ENCODE measurements at places on chromosomes 12 and 14.

DNA sequence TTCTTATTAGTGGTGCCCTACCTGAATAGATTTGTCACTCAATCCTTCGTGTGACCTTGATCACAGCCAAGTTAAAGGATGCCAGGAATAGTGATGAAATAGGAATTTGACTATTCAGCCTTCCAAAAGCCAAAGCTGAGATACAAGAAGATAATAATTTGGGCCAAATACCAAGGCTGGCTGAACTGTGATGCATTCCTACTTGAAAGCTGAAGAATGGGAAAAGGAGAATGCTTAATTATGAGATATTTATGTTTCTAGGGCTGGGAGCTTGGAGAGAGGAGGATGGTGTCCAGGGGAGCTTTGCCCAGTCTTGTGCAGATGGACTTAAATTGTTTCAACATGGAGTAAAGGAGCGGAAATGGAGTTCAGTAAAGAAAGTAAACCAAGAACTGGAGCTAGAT, 5.2 kb downstream of the RNASE7 start:
- DNase-seq = no peak

DNA sequence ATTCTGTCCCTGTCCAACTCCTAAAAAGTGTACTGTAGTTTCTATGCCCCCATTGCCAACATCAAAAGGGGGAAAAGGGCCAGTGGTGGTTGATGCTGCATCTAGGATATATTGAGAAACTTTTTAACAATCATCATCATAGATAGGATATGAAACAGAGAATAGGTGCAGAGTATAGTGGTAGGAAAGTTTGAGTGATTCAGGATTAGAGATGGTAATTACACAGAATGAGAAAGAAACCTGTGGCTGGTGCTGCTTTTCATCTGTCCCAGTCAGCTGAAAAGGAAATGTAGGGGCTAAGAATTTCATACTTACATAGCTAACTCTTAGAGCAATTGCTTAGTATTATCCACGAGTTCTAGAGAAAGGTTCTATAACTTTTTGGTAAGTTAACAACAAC, 67.6 kb downstream of the GTF2A1 start:
- peak; percentile 25 for DNase-seq

DNA sequence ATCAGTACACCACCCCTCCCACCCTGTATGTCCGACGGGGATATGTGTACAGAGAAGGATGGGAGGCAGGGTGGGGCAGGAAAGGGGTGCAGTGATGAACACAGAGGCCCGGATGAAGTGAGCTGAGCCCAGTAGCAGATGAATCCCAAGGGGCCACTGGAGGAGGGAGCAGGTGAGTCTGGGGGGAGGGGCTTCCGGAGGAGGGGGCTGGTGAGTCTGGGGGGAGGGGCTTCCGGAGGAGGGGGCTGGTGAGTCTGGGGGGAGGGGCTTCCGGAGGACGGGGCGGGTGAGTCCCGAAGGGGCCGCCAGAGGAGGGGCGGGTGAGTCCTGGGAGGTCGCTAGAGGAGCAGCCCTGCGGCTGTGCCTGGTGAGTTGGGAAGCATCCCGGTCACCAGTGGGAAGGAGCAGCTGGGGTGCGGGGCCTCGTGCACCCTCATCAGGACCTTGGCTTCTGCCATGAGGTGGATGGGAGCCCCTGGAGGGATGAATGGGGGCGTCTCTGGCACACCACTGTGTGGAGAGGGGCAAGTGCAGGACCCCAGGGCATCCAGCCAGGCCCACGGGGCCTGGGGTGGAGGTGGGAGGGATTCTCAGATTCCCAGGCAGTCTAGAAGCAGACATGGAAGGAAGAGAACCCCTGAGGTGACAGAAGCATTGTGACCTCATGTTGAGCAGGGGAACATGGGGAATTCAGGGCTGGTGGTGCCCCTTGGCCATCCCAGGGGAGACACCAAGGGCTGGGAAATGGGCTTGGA, 14.0 kb downstream of the BEGAIN start:
- no peak for DNase-seq

GRCh38 chr14:74160763-74161162, 76.0 kb downstream of the LIN52 start:
- DNase-seq = no peak

- no peak for DNase-seq
These were observed 109.2 kb downstream of the EFCAB11 start for GRCh38 chr14:89845346-89845745.

DNA sequence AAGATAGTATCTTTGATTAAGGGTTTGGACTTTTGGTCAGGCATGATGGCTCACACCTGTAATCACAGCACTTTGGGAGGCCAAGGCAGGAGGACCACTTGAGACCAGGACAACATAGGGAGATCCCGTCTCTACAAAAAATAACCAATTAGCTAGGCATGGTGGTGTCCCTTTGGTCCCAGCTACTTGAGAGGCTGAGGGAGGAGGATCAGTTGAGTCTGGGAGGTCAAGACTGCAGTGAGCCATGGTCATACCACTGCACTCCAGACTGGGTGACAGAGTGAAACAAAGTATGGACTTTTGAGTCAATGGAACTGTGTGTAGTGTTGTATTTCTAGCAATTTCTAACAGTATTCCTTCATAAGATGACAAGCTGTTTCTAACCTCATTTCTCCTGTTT, 38.7 kb upstream of the CCDC88C start:
- no peak for DNase-seq

- no peak for DNase-seq
These were observed 281.2 kb downstream of the PAWR start for GRCh38 chr12:79409562-79409961.

GRCh38 chr12:1922075-1922709, 3.7 kb upstream of the CACNA2D4 start:
- DNase-seq = peak; percentile 28

- no peak for DNase-seq
These were observed 24.2 kb upstream of the STXBP6 start for GRCh38 chr14:25074099-25074685.

- DNase-seq = no peak
These were observed 24.1 kb downstream of the TTC8 start for GRCh38 chr14:88848571-88848970.

- DNase-seq = no peak
These were observed 27.7 kb upstream of the CALM1 start for GRCh38 chr14:90368946-90369721.

- peak; percentile 34 for DNase-seq
These were observed 871 bp upstream of the COQ5 start for GRCh38 chr12:120529641-120530417.

DNA sequence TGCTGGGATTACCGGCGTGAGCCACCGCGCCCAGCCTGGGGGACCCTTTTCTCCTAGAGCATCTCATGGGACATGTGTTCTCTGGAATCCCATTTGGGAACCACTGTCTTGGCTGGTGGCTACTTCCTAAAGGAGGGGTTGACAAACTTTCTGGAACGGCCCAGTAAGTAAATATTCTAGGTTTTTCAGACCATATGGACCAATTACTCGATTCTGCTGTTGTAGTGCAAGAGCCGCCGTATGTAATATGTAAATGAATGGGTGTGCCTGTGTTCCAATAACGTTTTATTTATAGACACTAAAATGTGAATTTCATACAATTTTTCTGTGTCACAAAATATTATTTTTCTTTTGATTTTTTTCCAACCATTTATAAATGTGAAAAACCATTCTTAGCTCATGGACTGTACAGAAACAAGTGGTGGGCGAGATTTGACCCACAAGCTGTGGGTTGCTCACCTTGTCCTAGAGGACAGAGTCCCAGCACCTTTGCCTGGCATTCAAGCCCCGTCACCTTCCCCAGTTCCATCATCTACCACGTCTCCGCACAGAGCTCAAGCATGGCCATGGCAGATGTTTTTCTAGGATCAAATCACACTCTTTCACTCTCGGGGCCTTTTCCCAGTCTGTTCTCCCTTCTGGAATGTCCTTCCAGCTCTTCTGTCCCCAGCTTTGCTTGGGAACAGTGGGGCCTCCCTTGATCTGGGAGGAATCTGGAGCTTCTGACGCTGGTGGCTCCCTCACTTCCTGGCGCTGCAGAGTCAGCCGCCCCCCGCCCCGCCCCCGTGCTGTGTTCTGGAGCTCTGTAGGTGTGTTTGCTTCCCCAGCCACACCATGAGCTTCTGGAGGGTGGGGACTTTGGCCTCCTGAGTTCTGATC, 17.9 kb upstream of the RCOR1 start:
- no peak for DNase-seq

- no peak for DNase-seq
These were observed 139.7 kb downstream of the KCNH5 start for GRCh38 chr14:62905566-62905965.

GRCh38 chr12:49923880-49924556, 20.3 kb upstream of the FAIM2 start:
- DNase-seq = no peak

DNA sequence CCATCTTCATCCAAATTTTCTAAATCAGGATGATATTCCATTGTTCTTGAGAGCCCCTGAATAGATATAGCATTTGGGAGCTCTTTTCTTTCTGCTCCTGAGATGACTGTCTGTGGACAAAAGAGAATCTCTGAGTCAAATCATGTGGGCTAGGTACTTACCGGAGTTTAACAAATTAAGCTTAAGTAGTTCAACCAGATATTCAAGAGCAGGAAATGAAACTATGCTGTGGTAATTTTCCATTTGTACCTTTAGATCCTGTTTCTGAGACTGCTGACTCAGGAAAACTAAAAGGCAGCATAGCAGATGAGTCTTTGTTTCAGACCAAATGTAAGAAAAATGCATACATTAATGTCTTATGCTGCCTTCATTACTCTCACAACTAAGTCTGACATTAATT, at the start of gene CLEC7A:
Gene CLEC7A (minus strand): TSS at position 158 of the 400 bp plus-strand sequence. CDS start 117 bp downstream, at position 41.
- no peak for DNase-seq

- DNase-seq = no peak
These were observed 945 bp downstream of the HCAR1 start for GRCh38 chr12:122729583-122730214.

DNA sequence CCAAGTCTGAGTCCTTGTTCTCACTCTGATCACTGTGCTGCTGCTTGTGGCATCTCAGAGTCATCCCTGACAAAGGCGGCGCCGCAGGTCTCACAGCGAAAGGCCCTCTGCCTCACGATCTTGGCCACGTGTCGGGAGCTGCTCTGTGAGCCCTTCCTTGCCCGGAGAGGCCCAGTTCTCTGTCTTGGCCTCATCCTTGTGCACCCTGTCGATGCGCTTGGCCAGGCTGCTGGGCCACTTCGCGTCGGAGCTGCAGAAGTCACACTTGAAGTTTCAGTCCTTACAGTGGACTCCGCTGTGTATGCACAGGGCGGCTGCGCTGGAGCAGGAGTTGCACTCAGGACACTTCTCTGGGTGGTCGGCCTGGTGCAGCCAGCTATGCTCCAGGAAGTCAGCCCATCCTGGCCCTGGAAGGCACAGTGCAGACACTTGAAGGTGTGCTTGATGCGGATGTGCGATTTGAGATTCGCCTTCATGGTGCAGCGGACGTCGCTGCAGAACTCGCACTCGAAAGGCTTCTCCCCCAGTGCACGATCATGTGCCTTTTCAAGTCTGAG, 36.4 kb upstream of the SAV1 start:
- no peak for DNase-seq

DNA sequence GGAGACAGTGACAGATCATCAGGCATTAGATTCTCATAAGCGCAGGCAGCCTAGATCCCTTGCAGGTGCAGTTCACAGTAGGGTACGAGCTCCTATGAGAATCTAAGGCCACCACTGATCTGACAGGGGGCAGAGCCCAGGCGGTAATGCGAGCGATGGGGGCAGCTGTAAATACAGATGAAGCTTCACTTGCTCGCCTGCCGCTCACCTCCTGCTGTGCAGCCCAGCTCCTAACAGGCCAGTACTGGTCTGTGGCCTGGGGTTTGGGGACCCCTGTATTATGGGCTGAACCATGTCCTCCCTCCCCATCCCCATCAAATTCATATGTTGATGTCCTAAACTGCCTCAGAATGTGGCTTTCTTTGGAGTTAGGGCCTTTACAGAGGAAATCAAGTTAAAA, 63.2 kb downstream of the NOS1 start:
- no peak for DNase-seq

- no peak for DNase-seq
These were observed 1.6 kb downstream of the ANHX start for GRCh38 chr12:133233993-133234564.

GRCh38 chr12:68281322-68282077, 28.1 kb upstream of the IL22 start:
- no peak for DNase-seq

DNA sequence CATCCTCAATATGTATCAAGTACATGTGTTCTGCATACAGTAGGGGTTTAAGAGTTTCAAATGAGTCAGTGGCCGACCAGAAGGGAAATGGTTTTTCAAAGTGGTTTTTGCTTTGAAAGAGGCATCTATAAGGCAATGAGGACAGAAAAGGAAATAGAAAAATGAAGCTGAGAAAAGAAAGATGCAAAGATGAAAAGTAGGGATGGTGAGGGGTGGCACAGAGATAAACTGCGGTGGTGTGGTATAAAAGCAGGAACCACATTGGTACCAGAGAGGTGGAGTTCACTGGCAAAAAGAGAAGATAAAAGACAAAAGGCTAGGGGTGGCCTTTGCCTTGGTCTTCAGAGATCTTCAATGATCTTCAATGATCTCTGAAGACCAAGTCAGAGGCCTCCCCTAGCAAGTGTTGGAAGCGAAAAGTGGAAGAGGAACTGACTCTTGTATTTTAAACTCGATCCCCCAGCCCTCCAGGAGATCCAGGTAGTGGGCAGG, 144.0 kb upstream of the KRR1 start:
- DNase-seq = no peak

DNA sequence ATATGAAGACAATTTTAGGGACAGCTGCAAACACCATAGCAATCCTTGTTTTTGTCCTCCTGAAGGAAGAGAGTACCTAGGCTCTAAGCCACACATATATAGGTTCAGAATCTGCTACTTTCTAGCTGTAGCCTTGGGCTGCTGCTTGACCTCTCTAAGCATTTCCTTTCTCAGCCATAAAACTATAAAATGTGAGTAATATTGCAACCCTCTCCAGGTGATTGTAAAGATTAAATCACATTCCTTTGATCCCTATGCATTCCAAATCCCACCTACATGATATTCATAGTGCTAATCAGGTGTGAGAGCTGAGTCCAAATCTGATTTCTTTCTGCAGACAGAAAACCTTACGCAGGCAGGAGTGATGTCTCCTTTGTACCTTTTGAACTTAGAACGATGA, 913.5 kb downstream of the VRK1 start:
- DNase-seq = no peak

- DNase-seq = no peak
These were observed 161.1 kb upstream of the RASSF8 start for GRCh38 chr12:25797386-25797785.

DNA sequence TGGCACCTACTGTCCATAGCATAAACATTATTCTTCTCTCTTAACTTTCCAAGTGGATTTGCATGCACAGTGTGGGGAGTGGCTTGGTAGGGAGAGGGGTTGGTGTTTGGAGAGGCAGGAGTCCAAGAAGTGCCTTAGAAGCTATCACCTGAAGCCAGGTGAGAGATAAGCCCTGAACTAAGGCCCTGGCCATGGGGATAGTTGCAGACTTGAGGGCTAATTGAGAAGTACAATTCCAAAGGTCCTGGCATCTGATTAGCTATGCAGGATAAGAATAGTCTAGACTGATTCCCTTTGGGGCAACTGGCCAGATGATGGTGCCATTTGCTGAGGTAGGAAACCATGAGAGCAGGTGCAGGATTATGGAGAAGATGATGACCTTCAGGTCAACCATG, 2.0 kb upstream of the PCK2 start:
- no peak for DNase-seq
